ENCODE measurements at places on chromosomes 6 and 20.

GRCh38 chr6:166957805-166958076 is 1.4 kb upstream of the RNASET2 start:
- no peak for DNase-seq

DNA sequence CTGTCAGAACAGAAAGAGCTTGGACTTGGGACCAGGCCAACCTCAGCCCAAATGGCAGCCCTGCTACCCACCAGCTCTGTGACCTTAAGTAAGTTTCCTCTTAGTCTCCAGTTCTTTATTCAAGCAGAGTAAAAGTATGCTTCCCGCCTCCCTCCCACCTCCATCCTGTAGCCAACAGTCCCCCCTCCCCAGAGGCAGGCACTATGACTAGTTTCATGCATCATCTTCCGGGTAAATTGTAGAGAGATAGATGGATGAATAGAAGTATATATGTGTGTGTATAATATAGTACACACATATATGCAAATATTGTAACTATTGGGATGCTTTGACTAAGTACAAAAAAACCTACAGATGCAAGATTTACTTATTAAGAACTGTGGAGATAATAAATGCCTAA is 39.5 kb upstream of the B4GALT5 start:
- DNase-seq = no peak

DNA sequence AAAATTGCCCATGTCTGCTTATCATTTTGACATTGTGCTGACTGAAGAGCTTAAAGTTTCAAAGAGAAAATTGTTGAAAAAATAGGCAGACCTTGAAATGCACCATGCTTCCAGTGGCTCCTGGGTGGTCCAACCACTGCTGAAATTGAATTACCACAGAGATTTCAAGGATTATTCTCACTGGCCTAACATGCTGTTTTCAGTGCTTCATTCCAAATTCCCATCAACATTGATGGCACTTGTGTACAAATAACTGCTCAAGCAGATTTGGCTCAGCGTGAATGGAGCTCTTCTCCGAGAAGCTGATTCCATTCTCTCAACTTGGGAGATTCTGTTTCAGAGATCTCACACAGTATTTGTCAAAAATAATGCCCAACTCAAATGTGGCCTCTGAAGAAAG is 75.5 kb downstream of the LAMA4 start:
- no peak for DNase-seq

- DNase-seq = no peak
Observed at GRCh38 chr20:45041464-45042337, 59.2 kb downstream of the KCNS1 start.

GRCh38 chr20:48667889-48668413 is 159.8 kb downstream of the PREX1 start:
- DNase-seq = no peak

GRCh38 chr20:63519668-63520503 is 679 bp upstream of the PPDPF start:
- peak; percentile 50 for DNase-seq

DNA sequence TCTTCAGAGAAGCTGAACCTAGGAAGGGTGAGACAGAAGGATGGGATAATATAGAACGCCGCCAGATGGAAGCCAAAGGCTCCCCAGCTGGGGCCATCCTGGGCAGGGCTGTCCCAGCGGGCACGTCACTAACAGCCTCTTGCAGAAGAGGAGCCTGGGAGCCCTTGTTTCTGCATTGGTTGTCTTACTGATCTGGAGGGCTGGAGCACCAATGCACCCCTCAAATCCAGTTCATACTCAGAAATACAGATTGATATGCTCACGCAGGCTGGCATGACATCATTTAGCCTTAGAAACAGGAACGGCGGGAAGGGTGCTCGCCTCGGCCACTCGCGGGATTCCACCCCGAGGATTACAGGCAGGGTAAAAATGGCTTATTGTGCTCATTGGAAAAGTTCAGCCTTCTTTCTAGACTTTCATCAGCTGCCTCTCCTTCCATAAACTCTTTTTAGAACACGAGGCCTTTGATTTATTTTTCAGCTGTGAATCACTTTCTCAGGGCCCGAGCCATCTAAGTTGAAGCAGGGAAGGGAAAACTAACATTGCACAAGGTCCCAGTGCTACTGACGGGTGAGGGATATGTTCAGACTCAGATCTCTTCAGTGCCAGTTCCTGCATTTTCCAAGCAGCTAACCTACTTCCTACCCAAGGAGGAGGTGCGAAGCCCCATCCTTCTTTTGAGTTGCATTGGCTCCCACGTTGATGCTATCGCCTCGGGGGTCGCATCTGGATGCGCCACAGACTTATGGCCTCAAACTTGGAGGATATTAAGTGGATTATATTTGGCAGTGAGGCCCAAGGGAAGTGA is 82.3 kb downstream of the GMPR start:
- DNase-seq = no peak

Data from stimulated activated CD4-positive, alpha-beta T cell treated with anti-CD3 and anti-CD28 coated beads, Interleukin-15, amount 100 ng/mL, for 48 hours (primary cell).